GM10248 (cell line): ENCODE measurements at places on chromosomes 11 and 22.

DNA sequence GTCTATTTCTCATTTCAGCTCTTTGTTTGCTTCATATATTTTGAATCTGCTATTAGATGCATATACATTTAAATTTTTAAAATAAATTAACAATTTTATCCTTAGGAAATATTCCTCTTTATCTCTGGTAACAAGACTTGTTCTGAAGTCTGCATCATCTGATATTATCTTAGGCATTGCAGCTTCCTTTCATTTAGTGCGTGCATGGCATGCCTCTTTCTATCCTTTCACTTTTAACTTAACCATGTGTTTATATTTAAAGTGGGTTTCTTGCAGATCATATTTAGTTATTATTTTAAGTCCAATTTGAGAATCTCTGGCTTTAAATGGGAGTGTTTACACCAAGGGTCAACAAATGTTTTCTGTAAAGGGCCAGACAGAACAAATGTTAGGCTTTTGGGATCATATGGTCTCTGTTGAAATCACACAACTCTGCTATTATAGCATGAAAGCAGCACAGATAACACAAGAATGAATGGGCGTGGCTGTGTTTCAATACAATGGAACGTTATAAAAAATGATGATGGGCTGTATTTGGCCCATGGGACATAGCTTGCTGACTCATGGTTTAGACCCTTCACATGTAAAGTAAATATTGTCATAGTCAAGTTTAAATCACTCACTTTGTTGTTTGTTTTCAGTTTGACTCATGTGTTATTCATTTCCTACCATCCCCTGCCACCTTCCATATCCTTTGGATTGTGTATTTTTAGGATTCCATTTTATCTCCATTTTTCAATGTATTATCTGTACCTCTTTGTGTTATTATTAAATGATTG is 83.9 kb upstream of the SNX19 start:
- no peak for DNase-seq

DNA sequence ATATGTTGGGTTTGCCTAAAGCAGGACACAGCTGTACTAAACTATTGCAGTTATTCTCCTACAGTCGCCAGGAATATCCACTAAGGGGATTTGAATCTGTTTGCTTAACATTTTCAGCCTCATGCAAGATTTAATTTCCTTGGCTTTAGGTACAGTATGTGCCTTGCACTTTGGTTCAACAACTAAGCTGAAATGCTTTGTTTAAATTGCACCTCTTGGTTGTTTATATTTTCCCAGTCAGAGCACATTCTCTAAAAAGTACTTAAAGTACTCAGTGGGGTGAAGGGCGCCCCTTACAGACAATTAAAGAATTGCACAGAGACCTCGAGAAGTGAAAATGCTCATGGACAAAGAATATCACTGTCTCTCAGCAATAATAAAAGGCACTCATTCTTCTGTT is 107.8 kb upstream of the MTNR1B start:
- DNase-seq: no peak

DNA sequence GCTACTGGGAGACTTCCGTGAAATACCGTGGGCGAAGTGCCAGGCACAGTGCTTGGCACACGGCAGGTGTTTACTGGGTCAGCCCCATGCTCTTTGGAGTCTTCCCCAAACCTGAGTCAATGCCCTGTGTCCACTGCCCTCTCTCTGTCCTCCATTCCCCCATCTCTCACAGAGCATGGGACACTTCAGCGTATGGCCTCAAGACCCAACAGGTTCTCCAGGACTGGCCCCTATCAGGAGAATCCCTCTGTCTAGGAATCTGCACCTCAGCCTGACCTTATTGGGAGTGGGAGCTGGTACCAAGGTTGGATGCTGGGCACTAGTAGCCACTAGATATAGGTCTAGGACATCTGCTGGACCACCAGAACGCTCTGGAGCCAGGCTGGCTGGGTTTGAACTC is 67.2 kb upstream of the LMO1 start:
- DNase-seq: no peak

GRCh38 chr11:46475926-46476545 is 84.5 kb upstream of the CHRM4 start:
- DNase-seq: no peak

DNA sequence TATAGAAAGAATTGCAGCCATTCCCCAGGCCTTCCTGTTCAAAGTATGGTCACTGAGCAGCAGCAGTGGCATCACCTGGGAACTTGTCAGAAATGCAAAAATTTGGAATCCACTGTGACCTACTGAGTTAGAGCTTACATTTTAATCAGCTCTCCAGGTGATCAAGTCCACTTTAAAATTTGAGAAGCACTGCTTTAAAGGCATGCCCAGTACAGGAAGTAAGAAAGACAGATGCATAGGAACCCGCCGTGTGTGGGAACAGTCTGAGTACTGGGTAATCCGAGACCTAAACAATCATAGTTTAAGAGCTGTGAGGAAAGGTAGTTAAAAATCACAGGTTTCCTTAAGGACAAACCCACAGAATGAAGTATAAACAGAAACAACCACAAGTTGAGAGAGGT is 462.4 kb downstream of the RAB38 start:
- DNase-seq: no peak

- no peak for DNase-seq
Observed at GRCh38 chr22:48779661-48780596, 1047.7 kb downstream of the BRD1 start.
